ENCODE measurements at places on chromosomes 5 and 9.
A peak's percentile ranks its signal among the peaks of the same experiment; 100 is the strongest.

DNA sequence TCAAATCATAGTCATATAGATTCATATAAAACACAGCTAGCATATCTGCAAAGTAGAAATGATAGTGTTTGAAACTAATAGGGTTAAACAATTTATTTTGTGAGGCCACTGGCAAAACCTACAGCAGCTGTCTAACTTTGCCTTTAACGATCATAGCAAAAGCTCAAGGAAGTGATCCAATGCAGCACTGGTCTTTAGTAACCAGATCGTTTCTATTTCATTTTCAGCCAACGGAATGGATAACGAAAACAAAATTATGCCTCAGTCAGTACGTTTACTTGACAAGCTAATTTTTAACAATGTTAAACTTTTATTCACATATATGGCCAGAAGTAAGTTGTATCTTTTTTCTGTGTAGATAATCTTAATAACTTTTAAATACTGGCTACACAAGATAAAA lies 17.7 kb downstream of the MLLT3 start:
- DNase-seq: no peak

GRCh38 chr9:37040508-37041127 lies 6.5 kb upstream of the PAX5 start:
- no peak for DNase-seq

DNA sequence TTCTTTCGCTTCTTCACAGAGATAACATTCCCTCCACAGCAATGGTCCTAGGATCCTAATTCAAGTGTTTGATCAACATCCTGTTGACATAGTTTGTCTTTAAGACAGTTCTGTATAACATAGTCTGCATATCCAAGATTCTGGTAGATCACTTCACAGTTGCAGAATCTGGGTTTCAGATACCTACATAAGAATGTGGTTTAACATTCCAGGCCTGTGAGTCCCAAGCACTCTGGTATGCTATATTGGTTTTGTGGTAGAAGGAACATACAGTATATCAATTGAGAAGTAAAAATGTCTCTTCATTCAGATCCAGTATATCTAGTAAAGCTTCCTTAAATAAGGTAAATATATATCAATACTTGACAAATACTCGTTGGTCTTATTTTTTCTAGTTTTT lies 914.2 kb upstream of the CDH6 start:
- DNase-seq: no peak

DNA sequence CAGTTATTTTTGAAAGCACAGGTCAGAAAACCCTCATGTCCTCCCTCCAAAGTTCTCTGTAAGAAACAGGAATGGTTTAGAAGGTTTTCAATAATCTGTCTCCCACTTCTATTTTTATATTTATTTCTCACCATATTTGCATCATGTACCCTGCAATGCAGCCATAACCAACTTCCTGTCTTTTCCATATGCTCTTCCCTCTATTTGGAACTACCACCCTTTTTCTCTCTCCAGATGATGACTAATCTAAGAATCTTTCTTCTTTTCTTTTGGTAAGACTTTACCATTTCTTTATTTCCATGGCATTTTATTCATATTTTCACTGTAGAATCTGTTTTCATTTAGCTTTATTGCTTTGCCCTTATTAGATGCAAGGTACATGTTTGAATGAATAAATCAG lies 33.9 kb downstream of the MAN2A1 start:
- DNase-seq: no peak

GRCh38 chr9:136093995-136094881 lies 851 bp downstream of the NACC2 start:
- DNase-seq: peak; percentile 63

GRCh38 chr9:89477384-89477783 lies 20.5 kb downstream of the SEMA4D start:
- peak; percentile 78 for DNase-seq

DNA sequence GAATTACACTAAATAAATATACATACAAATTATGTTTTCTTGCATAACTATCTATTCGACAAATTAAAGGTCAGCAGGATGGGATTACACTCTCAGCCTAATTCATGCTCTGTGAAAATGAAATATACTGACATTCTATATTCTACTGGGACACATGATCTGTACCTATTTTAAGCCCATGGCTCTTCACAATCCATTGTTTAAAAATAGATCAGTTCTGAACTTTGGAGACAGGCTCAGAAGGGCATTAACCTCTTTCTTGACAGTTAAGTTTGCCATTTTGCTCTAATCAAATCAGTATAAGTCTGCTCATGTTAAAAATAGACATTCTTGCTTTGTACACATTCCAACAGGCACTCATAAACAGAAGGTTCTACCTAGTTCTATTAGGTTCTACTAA lies 361.2 kb downstream of the HCN1 start:
- no peak for DNase-seq

- DNase-seq: no peak
Measured at GRCh38 chr5:17944046-17944445, 309.8 kb downstream of the TAF11L14 start.

- no peak for DNase-seq
Measured at GRCh38 chr5:172777881-172778814, 7.2 kb upstream of the DUSP1 start.

GRCh38 chr9:95879591-95879990 lies 4.1 kb downstream of the ERCC6L2 start:
- DNase-seq: no peak

All from T-helper 2 cell (primary cell).